D721Med (cell line): ENCODE measurements at places on chromosomes 5 and 9.

- no peak for DNase-seq
Measured at GRCh38 chr9:74322661-74323314, 174.3 kb upstream of the RORB start.

- DNase-seq: no peak
Measured at GRCh38 chr5:168908207-168908606, 329.0 kb upstream of the PANK3 start.

DNA sequence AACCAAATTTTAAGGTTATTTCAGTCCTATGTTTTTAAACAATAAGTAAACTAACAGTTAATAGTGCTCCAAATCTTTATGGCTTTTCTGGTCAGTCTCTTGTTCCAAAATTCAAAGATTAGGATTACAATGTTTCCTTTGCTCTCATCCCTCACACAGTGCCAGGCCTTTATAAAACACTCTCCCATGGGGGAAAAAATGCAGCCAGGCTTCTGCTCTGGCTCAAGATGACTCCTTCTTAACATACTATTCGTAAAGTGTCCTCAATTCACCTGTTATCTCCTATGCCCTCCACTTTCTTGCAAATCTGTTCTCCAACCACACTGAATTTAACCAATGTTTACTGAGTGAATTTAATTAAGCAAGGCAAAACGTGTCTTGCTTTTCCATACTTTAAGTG lies 1.4 kb downstream of the CEP120 start:
- no peak for DNase-seq

DNA sequence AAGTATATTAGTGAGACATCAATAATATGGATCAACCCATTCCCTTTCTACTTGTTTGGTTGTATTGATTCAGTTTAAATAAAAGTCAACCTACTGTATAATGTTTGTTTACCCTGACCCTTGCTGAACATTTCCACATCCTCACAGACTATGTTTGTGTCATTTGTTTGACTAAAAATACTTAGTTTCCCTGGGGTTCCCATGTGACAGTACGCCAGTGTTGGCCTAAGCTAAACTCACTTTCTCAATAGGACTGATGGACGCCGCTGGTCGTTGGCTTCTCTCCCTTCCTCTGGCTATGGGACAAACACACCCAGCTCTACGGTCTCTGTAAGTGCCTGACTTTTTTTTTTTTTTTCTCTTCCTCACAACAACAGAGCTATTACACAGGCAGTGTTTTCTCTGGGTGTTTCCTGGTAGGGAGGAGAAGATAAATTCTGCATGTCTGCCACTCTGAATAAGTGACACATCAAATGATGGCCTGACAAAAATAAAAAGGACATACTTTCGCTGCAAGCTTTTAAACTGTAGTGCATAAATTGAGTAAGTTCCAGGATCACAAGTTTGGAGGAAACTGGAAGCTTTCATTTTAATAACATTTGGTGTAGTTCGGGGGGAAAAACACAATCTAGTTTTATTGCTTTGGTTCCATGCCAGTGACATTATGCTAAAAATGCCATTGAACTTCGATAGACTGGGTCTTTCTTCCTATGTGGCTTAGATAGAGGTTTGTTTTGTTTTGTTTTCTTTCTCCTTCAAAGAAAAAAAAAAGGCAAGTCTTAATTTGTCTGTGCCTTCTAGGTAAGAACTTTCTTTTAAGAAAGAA lies 101.0 kb downstream of the CD180 start:
- no peak for DNase-seq

GRCh38 chr5:103293099-103293498 lies 34.5 kb downstream of the MACIR start:
- DNase-seq: no peak

DNA sequence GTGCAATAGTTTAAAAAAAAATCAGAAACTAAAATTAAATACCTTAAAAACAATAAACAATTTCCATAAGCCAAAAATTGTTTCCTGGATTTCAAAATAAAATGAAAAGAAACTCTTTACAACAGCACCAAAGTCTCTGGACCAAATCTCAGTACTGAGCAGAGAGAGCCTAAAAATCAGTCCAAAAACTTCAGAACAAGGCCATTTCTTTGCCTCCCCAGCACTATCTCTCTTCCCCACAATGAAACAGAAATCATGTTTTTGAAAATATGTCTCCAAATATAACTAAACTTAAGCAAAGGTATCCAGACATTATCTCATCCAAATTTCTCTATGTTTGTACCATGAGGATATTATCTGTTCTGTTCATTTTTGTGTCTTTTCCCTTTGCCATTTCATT lies 1.0 kb downstream of the FREM1 start:
- DNase-seq: no peak

GRCh38 chr5:78419396-78419795 lies 59.0 kb downstream of the SCAMP1 start:
- DNase-seq: no peak

GRCh38 chr5:141850244-141850768 lies 27.9 kb downstream of the PCDH1 start:
- DNase-seq: peak; percentile 65
